B cell (primary cell): ENCODE measurements at places on chromosomes 2 and 18.

GRCh38 chr18:36047521-36047920, 19.8 kb downstream of the RPRD1A start:
- peak; percentile 15 for DNase-seq

DNA sequence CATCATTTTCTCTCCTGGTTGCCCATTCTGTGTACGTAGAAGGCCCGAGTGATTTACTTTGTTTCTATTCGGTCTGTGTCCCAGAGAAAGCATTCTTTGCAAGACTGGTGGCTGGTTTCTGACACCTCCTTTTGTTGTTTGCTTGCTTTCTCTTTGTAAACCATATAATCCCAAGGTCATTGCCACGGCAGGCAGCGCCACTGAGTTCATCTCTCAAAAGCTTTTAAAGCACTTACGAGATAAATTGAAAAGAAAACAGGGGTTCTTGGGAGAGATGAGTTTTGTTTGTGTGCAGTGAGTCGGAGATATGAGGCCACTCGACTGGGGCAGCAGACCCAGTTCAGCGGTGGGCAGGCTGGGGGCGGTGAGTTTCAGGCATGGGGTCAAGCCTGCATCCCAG, 137.6 kb downstream of the NCK2 start:
- DNase-seq, result no peak

GRCh38 chr2:27863146-27863545, 27.0 kb downstream of the RBKS start:
- DNase-seq, result no peak

DNA sequence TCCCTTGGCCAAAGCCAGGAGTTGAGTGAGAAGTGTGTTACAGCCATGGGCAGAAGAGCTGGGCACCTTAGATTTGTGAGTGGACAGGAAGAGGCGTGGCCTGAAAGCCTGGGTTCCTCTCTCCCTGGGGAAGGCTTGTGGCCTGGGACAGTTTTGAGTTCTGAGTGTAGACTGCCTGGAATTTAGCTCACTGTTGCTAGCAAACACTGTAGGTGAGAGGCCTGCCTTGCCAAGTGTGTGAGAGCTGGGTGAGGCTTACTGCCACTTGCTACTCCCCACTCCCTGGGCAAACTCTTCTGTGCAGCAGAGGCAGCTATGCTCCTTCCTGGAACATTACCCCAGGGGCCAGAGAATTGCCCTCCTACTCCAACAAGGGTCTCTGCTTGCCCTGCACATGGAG, 150.0 kb upstream of the GALNT5 start:
- DNase-seq, result no peak

DNA sequence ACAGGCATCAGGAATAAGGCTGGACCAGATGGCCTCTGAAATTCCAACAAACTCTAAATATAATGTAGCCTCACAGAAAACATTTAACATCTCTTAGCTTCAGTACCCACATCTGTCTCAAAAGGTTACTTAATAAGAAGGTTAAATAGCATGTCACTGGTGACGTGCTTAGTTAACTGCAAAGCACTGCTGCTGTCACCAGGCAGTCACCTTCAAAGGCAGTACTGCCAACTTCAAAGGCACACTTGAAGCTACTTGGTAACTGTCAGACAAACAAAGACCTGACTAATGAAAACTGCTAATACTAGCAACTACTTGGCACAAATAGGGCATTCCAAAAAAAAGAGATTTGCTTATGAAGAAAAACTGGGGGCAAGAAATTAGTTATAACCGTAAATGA, 36.2 kb downstream of the EPG5 start:
- DNase-seq, result no peak

GRCh38 chr2:172248785-172249187, 146.1 kb upstream of the DLX2 start:
- DNase-seq, result no peak

DNA sequence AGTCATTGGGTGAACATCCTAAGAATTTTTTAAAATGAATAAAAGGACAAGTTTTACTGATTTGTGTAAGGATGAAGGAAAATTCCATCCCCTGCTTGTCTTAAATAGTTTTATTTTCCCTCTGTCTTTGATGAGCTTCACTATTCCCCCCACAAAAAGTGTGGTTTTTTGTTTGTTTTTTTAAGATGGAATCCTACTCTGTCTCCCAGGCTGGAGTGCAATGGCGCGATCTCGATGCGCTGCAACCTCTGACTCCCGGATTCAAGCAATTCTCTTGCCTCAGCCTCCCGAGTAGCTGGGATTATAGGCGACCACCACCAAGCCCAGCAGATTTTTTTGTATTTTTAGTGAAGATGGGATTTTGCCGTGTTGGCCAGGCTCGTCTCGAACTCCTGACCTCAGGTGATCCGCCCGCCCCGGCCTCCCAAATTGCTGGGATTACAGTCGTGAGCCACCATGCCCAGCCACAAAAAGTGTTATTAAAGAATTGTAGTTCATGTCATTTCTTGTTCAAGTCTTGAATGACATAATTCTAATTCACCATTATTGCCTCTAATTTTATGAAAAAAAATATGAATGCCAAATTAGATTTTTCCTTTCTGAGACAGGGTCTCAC, 91.7 kb downstream of the AGPS start:
- DNase-seq, result no peak

- DNase-seq, result peak; percentile 14
These were observed 231.1 kb downstream of the SETBP1 start for GRCh38 chr18:44911773-44912172.

DNA sequence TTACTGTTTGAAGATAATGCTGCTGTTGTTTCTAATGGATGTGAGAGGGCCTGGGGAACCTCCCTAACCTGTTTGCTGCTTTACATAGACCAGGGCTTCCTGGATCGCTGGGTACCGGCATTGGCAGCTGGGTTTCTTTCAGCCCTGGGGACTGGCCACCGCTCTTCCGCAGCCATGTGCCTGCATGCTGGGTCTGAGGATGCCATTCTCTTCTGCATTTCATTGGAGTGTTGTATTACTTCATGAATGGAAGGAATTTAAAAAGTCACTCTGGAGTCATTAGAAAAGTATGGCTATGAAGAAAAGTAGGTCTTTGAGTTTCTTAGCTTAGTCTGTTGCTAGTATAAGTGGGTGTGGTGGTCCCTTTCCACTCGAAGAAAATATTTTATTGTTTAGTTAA, 107.3 kb upstream of the MGAT5 start:
- no peak for DNase-seq

- DNase-seq, result no peak
These were observed 261.8 kb downstream of the SPAG16 start for GRCh38 chr2:213545964-213546475.

- DNase-seq, result no peak
These were observed 67.6 kb upstream of the ZFP36L2 start for GRCh38 chr2:43293744-43294695.

DNA sequence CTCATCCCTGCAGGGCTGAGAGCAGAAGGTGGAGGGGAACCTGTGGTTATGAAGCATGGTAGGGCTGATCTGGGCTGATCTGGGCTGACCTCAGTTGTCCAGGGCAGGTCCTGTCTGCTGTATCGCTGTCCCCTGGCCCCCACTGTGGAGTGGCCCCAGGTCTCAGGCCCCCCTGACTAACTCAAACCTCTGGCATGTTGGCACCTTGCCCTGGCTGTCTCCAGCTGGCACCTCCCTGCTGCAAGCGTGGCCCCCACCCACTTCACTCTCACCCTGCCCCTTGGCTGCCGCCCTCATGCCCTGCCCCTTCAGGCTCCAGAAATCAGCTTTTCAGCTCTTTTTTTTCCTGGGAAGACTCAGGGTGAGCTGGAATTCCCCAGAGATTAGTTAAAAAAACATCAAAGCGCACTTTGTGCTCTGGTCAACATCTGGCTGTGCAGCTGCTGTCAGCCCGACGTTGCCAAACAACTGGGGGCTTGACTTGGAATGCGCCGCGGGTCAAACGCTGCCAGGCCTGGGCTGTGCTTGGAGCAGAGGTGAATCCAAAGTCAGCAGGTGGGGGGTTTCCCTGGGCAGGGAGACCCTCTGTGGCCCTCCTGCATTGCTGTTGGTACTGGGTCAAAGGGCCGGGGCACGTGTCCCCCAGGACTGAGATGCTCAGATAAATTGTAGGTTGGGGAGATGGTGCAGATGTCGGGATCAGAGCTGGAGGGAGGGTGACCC, 173.8 kb upstream of the HDAC4 start:
- DNase-seq, result no peak

DNA sequence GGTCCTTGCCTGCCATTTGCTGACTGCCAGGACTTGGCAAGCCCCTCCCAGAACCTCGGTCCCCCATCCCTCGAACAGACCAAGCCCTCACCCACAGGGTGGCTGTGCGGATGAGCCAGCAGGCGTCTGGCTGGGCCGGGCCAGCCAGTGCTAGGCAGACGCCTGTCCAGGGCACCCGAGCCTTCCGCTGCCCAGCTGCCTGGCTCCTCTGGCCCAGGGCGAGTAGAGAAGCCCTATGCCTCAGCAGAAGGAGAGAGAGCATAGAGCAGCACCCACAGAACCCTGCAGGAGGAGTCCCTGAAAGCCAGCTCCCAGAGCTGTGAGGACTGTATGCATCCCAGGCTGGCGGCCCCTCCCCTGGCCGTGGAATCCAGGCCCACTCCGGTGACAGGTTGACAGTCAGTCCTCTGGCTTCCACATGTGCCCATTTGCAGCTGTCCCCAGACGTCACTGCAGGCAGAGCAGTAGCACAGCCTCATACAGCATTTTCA, 62.1 kb upstream of the GLI2 start:
- no peak for DNase-seq

- no peak for DNase-seq
These were observed 410.5 kb upstream of the MEIS1 start for GRCh38 chr2:66024391-66024790.

DNA sequence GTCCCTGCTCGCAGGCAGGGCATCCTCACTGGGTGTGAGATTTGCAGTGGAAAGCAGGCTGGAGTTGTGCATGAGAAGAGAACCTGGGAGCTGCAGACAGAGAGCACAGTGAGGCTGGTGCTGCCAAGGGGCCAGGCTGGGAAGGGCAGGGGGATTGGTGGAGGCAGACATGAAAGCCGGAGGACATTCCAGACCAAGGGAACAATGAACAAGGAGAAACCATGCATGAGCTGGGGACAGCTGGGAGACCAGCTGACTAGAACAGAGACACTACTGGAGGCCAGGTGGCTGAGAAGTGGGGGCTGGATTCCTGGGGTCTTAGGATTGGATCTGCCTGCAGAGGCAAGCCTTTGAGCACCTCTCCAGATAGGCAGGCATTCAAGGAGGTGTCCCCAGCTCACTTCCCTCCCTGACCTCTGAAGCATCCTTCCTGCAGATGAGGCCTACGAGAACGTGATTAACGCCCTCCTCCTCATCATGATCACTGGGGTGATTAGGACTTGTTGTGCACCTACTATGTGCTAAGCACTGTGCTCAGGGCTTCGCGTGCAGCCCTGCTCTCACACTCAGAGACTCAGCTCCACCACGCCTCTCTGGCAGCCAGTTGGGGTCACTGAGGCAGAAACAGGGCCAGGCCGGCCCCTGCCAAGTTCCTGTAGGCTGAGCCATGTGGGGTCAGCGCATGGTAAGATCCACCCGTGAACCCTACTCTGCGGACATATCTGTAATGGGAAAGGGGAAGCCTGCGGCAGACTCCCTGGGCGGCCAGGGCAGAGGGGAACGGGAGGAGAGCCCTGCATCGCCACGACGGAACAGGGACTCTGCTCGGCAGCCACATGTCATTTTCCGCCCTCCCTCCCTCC, 74.8 kb upstream of the SLC66A3 start:
- DNase-seq, result no peak

DNA sequence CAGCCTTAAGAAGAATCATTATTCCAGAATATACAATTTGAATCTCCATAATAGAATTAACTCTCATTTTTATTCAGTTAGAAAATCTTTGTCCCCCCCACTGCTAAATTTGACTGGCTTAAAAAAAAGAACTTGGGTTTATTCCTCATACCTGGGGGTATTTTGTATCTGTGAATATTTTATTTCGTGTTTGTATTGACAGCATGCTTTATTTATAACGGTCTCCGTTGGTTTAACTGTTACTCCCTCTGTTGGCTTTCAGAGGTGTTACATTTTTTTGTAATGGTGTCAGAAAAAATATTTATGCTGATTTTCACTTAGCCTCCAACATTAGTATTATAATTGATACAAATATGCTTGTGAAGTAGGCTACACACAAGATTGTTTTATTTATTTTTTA, 109.1 kb downstream of the HAUS1 start:
- peak; percentile 42 for DNase-seq

- no peak for DNase-seq
These were observed 3.5 kb upstream of the KCNE4 start for GRCh38 chr2:223048519-223048918.

DNA sequence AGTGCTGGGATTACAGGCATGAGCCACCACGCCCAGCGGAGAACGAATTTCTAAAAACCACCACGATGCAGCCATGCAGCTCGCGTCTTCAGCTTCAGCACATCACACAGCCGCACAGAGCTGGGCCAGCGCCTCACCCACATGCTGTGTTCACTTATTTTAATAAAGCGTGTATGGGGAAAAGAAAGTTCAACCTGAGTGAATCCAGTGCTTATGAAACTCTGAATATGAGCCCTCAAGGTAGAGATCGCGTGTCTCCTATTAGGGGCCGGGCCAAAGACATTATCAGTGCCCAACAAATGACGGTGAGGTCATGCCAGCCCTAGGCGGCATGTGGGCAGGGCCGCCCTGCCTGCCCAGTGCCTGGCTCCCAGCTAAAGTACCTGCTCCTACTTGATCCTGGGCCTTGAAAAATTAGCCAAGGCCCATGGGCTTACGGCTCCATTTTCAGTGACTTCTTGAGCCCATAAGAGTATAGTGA, 44.3 kb downstream of the SPRED2 start:
- DNase-seq, result peak; percentile 46

- no peak for DNase-seq
These were observed 167.1 kb downstream of the AGPS start for GRCh38 chr2:177559638-177560037.

GRCh38 chr2:135299165-135299564, 231.9 kb downstream of the ZRANB3 start:
- no peak for DNase-seq

DNA sequence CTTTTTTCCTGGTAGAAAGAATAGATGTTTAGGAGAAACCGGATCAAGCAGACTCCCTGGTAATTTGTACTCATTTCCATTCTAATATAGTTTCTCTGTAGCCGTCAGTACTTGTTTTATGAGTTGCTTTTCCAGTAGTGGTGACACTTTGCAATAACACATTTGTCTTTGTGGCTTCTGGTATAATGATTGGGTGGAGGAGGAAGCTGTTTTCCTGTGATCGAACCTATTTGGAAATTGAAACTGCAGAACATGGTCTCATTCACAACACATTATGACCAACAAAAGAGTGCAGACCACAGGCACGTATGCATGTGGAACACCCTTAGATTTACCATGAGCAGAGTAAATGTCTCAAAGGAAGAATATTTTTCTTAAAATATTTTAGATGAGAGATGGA, 7.6 kb upstream of the SERPINB12 start:
- no peak for DNase-seq
